Naive thymus-derived CD4-positive, alpha-beta T cell (primary cell): ENCODE measurements at places on chromosomes 11 and 22. TPM values are rescaled to one million over a fixed set of nuclear protein-coding genes. Genes with fewer than 3 reads are reported as not detected.

MMP27 gene
- not detected for total RNA-seq

DNAJB7 gene
- total RNA-seq = not detected

STK33 gene
- total RNA-seq = 1.2 TPM

- H3K36me3 ChIP-seq = no peaks in the 10 kb centered on the region
- H3K4me1 ChIP-seq = peaks cover 8% of the 10 kb centered on the region
- no peak overlapping the region for H3K4me3 ChIP-seq
- no peaks in the 10 kb centered on the region for H3K27me3 ChIP-seq
- H3K27ac ChIP-seq = no peak overlapping the region
Observed at GRCh38 chr11:68202165-68202564, 10.9 kb downstream of the KMT5B start.

GRCh38 chr11:85040166-85040565 is 587.0 kb downstream of the DLG2 start:
- H3K36me3 ChIP-seq = no peaks in the 10 kb centered on the region
- H3K27me3 ChIP-seq = no peaks in the 10 kb centered on the region
- H3K27ac ChIP-seq = no peak overlapping the region
- no peak for DNase-seq

DNA sequence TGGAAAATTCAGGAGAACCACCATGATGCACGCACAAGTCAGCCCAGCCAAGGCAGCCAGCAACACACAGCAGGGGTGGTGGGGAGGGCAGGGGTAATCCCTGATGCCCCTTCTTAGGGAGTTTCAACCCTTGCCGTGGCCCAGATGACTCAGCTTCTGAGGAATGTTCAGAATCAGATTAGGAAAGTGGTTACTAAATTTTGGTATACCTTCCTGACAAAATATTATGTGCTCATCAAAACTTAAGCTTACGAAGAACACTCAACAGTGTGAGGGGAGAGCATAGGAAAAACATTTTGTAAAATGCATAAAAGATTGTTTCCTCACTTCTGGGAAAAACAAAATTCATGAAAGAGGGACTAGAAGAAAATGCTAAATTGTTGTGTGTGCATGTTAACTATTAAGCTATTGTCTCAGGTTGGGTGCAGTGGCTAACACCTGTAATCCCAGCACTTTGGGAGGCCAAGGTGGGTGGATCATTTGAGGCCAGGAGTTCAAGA is 32.1 kb downstream of the SERPIND1 start:
- no peaks in the 10 kb centered on the region for H3K27me3 ChIP-seq
- peaks cover 27% of the 10 kb centered on the region for H3K36me3 ChIP-seq
- H3K27ac ChIP-seq = no peak overlapping the region
- no peak overlapping the region for H3K4me3 ChIP-seq

- no peaks in the 10 kb centered on the region for H3K4me1 ChIP-seq
- DNase-seq = no peak
- H3K4me3 ChIP-seq = no peak overlapping the region
- H3K27me3 ChIP-seq = no peaks in the 10 kb centered on the region
Observed at GRCh38 chr22:25485626-25486545, 78.6 kb upstream of the GRK3 start.

GRCh38 chr11:73399636-73400035 is 23.4 kb downstream of the RELT start:
- H3K4me1 ChIP-seq = no peaks in the 10 kb centered on the region
- no peaks in the 10 kb centered on the region for H3K27me3 ChIP-seq
- no peak for DNase-seq
- H3K4me3 ChIP-seq = no peak overlapping the region
- no peak overlapping the region for H3K27ac ChIP-seq
- H3K36me3 ChIP-seq = no peaks in the 10 kb centered on the region
